ENCODE measurements at places on chromosomes 2 and 18. TPM values are rescaled to one million over a fixed set of nuclear protein-coding genes. Genes with fewer than 3 reads are reported as not detected.

ST6GAL2 gene
- polyA plus RNA-seq = 0.89 TPM

TGFA gene
- 6.3 TPM for polyA plus RNA-seq

MYO3B gene
- polyA plus RNA-seq = 0.81 TPM

TXNDC2 gene
- 0.03 TPM for polyA plus RNA-seq

PARD3B gene
- polyA plus RNA-seq = 4.0 TPM

ERBB4 gene
- polyA plus RNA-seq = 0.13 TPM

SPP2 gene
- polyA plus RNA-seq = not detected

UGT1A8 gene
- polyA plus RNA-seq = 3.3 TPM

CACNB4 gene
- polyA plus RNA-seq = not detected

BCL2L11 gene
- 10.8 TPM for polyA plus RNA-seq

ALLC gene
- not detected for polyA plus RNA-seq

BCS1L gene
- 42.7 TPM for polyA plus RNA-seq

ARHGAP28 gene
- polyA plus RNA-seq = 10.8 TPM

PMAIP1 gene
- polyA plus RNA-seq = 1.4 TPM

SERPINB3 gene
- polyA plus RNA-seq = 0.06 TPM

DPYSL5 gene
- 1.2 TPM for polyA plus RNA-seq

C2orf80 gene
- not detected for polyA plus RNA-seq

HNMT gene
- polyA plus RNA-seq = 22.8 TPM

ATF2 gene
- 11.6 TPM for polyA plus RNA-seq

DNAH7 gene
- not detected for polyA plus RNA-seq

CD28 gene
- 1.0 TPM for polyA plus RNA-seq

DTNA gene
- polyA plus RNA-seq = 6.2 TPM

AQP12B gene
- 11.5 TPM for polyA plus RNA-seq

Data from small intestine (tissue), 16 donors.